Vein endothelial cell (primary cell): ENCODE measurements at places on chromosomes 4 and X. TPM values are rescaled to one million over a fixed set of nuclear protein-coding genes. Genes with fewer than 3 reads are reported as not detected.

BEX1 gene
- total RNA-seq, result not detected in 2 replicates

TEX13B gene
- total RNA-seq, result not detected in 2 replicates

GABRB1 gene
- total RNA-seq, result not detected in 2 replicates

GPR119 gene
- total RNA-seq, result not detected in 2 replicates

DUSP21 gene
- not detected in 2 replicates for total RNA-seq

MMRN1 gene
- total RNA-seq, result 889 and 1,432 TPM in 2 replicates

BMX gene
- 119 and 162 TPM in 2 replicates for total RNA-seq

PHKA1 gene
- total RNA-seq, result 6.5 and 6.6 TPM in 2 replicates

AWAT2 gene
- under 0.01 and 0.19 TPM in 2 replicates for total RNA-seq

OTUD6A gene
- not detected in 2 replicates for total RNA-seq

SLC7A11 gene
- 76.1 and 102 TPM in 2 replicates for total RNA-seq

SLC9B2 gene
- total RNA-seq, result 22.2 and 30.6 TPM in 2 replicates

ENOPH1 gene
- total RNA-seq, result 39.5 and 43.9 TPM in 2 replicates

ARHGEF6 gene
- 5.7 and 7.8 TPM in 2 replicates for total RNA-seq

SRPX gene
- 108 and 129 TPM in 2 replicates for total RNA-seq

H2BW2 gene
- not detected in 2 replicates for total RNA-seq
